ENCODE measurements at places on chromosomes 7 and 10.
A peak's percentile ranks its signal among the peaks of the same experiment; 100 is the strongest.

DNA sequence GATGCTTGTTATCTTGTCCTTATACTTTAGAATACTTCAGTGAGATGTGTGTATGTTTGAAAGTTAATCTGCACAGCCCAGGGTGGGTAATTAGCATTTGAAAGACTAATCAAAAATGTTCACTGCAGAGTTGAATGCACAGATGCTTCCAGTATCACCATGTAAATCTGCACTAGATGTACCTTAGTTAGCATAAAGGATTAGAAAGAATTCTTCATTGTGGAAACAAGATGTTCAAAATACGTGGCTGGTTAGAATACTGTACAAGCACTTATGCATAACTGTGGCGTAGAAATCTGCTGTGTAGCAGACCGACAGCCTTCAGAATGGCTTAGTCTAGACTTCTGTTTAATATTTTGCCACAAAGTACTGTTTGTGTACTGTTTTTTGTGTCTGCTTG, 2.2 kb upstream of the TMEM168 start:
- DNase-seq = no peak

GRCh38 chr10:4916086-4916716, 47.0 kb upstream of the AKR1C1 start:
- DNase-seq = no peak

GRCh38 chr10:27815846-27816245, 70.2 kb upstream of the MKX start:
- no peak for DNase-seq

DNA sequence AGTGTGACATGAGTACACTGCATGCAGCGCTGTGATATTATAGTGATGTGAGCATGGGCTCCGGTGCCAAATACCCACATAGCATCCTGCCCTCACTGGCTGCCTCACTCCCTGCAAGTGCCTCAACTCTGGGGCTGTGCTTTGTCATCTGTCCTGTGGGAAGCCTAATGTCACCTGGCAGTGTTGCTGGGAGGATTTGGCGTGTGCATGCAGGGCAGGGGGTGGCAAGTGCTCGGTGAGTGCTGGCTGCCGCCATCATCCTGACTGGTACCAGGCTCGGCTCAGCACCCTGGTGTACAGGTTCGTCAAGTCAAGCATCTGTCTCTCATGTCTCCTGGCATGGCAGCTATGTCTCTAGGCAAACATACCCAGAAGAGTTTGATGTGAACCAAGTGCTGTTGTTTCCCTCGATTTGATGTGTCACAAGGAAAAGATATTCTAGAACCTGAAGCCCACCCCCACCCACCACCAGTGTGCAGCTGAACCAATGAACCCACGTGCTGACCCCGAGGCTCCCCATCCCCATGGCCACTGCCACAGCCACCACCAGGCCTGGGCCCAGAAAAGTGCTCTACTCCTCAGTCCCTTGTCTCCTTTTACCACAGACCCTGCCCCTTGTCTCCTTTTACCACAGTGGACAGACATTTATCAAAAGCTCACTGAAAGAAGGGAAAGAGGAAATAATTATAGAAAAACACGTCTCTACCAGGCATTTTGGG, 135.8 kb downstream of the MAPK8 start:
- DNase-seq = no peak

- no peak for DNase-seq
Measured at GRCh38 chr10:47253651-47254375, 46.2 kb upstream of the GDF10 start.

- DNase-seq = peak; percentile 24
Measured at GRCh38 chr10:17249820-17250219, 21.8 kb downstream of the VIM start.

GRCh38 chr10:18368273-18368672, 228.0 kb downstream of the CACNB2 start:
- DNase-seq = no peak

GRCh38 chr7:50205011-50205410, 99.5 kb upstream of the IKZF1 start:
- no peak for DNase-seq

DNA sequence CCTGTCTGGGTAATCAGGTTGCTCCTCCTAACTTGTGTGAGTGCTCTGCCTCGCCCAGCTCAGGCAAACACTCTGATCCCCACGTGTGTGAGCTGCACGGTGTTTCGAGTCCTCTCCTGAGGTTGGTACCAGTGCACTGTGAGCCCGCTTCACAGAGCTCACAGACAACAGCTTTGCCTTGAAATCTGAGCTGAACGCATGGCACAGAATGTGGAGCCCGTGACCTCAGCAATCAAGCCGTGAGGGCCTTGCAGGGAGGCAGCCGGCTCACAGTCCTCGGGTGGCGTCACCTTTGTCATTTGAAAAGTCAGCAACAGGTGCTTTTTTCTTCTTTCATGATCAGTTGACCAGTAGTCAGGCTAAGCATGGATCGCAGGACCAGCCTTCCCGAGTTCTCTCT, 60.2 kb upstream of the ADGRA1 start:
- no peak for DNase-seq

DNA sequence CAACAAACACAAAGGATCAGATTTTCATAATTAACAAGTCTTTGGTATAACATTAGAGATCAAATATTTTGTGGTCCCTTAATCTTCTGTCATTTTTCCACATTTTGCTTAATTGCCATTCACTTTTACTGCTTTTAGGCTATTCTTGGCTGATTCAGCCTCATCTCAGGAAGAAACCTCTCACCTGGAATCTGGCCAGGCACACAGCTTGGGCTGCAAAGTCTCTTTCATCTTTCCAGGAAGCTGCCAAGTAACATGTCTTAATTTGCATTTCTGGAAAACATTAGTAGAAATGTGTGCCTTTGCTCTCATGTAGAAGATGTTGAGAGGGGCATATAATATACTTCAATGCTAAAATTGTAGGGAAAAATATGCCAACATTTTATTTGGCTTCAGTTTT, 174.2 kb upstream of the STEAP4 start:
- DNase-seq = no peak

All from hematopoietic multipotent progenitor cell treated with erythropoietin and hydrocortisone succinate and interleukin-3 and kit ligand, for 6 days (in vitro differentiated cells).